H9 (cell line): ENCODE measurements at places on chromosomes 2 and 18.

GRCh38 chr2:68250196-68250595 is 2.1 kb downstream of the PPP3R1 start:
- DNase-seq, result no peak

- DNase-seq, result no peak
Measured at GRCh38 chr18:76398295-76398694, 96.7 kb downstream of the ZNF516 start.

DNA sequence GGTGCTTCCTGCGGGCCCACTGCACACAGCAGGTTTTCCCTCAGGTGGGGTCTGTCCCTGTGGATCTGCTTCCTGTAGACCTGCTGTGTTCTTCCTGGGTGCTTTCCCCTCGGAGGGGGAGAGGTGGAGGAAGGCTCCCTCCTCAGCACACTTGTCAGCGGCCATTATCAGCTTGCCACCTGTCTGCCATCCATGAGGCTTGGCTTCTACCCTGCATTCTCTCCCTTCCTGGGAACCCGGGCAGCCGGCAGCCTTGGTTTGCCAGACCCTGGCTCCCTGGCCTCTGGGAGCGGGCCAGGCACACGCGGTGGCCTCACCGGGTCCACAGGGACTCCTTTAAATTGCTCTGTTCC is 58.5 kb downstream of the INPP5D start:
- DNase-seq, result no peak

DNA sequence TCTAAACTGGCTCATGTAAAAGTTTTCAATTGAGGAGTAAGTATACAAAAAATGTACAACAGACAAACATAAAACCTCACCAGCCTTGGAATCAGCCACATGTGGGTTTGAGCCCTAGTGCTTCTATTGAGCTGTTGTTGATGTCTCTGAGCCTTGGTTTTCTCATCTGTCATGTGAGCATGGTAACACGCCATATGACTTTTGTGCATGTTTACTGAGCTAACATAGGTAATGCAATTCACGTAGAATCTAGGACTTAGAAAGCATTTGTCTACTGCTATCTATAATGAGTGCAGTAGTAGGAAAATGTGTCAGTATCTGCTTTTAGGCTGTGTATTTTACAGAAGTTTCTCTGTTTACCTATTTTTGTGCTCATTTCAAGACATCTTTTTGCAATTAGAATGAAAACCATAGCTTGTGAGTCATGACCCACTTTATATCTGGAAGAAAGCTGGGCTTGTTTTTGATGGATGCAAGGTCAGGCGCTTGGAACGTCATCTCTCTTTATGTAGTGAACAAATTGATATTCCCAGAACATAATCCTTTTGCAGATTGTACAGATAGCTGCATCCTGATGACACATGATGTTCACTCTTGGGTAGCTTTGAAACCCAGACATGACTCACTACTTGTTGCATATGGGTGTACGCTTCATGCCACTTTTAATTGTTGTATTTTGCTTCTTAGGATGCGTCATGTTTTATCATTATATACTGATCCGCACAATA is 94.3 kb downstream of the RNF144A start:
- no peak for DNase-seq

DNA sequence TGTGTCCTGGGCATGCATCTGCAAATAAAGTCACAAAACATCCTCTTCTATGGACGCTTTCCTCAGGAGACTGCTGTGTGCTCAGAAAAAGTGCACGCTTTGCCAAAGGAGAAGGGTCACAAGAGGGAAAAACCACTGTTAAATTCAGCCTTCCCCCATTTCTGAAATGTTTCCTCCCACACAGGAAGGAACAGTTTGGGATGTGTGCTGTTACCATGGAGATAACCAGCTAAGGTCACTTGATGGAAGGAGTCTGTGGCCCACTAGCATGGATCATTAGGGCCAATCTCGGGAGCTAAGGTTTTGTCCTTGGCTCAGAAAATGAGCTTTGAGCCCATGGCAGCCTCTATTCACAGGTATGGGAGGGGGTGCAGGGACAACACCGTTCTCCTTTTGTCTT is 5.6 kb downstream of the KCNE4 start:
- no peak for DNase-seq

- DNase-seq, result no peak
Measured at GRCh38 chr2:134712299-134712698, 6.5 kb downstream of the TMEM163 start.

- DNase-seq, result no peak
Measured at GRCh38 chr2:217733461-217733860, 269.3 kb downstream of the TNS1 start.

DNA sequence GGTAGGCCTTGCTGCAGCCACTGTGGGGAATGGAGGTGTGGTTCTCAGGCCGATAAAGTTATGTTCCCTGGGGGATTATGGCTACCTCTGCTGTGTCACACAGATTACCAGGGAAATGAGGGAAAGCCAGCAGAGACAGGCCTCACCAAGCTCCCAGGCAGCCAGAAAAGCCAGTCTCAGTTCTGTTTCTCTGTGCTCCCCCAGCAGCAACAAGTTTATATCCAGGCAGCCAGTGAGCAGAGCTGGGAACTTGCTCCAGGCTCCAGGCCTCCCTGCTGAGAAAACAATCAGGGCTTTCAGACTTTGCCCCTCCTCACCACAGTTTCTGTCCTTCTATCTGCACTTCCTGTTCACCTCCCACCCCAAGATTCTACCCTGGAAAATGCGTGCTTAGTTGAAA is 596.6 kb upstream of the GYPC start:
- peak; percentile 31 for DNase-seq

DNA sequence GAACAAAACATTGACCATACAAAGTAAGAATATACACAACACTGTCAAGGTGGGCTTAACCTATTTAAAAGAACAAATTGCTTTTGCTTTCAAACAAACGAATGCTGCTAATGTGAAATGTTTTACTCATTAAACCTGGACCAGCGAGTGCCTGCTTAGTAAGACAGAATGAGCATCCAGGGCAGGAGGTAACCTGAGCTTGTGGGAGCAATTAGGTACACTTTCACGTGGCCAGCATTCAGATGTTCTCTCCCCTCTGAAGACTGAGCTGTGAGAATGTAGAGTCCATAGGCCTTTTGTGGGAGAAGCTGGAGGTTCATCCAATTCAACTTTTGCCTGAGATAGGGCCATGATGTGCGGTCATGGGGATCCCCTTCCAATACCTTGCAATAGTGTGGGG is 266.5 kb downstream of the TSN start:
- DNase-seq, result no peak

GRCh38 chr18:2881088-2881839 is 34.5 kb downstream of the EMILIN2 start:
- DNase-seq, result no peak

DNA sequence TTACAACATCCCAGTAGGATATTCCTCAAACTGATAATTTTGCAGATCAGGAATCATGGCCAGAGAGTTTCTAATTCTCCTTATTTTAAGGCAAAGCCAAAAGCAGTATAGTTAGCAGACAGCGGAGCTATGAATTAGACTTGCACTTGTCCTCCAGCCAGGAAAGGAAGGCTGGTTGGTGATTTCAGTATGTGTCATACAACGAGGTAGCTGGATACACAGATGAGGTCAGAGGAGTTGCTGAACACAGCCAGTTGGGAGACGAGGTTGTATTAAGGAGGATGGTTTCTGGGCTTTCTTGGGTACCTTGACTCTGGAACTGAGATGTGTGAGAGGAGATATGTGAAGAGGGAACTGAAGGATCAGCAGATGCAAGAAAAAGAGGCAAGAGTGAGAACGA is 185.2 kb downstream of the SOX11 start:
- no peak for DNase-seq

DNA sequence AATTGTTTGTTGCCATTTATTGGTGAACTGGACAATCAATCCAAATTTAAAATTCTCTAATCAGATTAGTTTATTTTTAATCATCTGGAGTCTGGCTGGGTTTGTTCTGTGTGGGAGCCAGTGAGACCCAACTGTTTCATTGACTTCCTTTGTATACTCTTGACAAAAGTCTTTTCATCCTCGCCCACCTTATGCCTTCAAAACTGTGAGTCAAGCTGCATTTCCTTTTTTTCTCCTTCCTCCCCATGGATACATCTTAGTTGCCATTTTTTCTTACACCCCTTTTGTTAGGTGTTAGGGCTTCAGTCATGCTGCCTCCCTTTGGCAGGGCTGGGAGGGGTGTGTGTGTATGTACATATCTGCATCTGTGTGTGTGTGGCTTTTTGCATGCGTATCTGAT is 117.6 kb downstream of the PRKCE start:
- no peak for DNase-seq

DNA sequence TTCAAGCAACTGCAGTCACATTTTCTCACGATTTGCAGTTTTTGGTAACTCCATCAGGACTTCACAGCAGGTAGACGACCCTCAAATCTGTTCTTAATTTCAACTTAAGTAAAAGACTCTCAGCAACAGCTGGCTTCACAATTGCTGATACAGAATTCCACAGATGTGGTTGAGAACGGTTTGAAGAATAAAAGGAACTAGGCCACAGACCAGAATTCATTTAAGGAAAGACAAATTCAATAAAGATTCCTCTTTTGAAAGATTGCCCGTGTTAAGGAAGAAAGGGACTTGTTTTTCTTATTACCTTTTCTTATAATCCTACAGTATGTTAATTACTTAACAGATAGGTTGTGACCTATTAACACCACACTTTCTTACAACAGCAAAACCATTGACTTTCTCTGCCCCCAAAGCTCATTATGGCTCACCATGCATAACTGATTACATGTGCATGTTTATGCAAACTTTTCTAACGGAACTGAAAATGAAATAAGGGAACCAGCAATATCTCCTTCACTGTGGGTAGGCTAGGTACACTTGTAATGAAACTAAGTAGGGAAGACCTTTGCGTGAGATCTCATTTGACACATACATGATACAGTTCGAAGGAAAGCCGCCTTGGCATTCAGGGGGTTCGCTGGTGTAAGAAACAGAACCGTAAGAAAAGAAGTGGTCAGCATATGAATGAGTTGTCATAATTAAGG is 4.7 kb upstream of the ZNF516 start:
- DNase-seq, result no peak

- peak; percentile 9 for DNase-seq
Measured at GRCh38 chr2:72011791-72012190, 135.9 kb downstream of the CYP26B1 start.

- DNase-seq, result no peak
Measured at GRCh38 chr2:174059884-174060244, 94.7 kb upstream of the SP3 start.

GRCh38 chr2:11967946-11968465 is 221.6 kb downstream of the LPIN1 start:
- no peak for DNase-seq

- no peak for DNase-seq
Measured at GRCh38 chr2:128408349-128409305, 90.0 kb upstream of the HS6ST1 start.

GRCh38 chr2:121754851-121755236 is 607 bp upstream of the TSN start:
- DNase-seq, result no peak

GRCh38 chr18:24659827-24660720 is 199.6 kb downstream of the HRH4 start:
- no peak for DNase-seq

DNA sequence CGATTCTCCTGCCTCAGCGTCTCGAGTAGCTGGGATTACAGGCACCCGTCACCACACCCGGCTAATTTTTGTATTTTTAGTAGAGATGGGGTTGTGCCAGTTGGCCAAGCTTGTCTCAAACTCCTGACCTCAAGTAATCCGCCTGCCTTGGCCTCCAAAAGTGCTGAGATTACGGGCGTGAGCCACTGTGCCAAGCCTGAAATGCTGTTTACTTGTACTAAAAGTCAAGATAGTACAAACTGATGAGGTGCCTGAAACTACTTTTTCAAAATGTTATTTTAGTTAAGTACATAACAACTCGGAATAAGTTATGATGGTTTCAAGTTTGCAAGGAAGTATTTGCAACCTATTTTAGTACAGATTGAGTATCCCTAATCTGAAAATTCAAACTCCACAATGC is 85.7 kb downstream of the CEP192 start:
- no peak for DNase-seq

GRCh38 chr2:186036862-186037449 is 298.4 kb downstream of the FSIP2 start:
- no peak for DNase-seq

- no peak for DNase-seq
Measured at GRCh38 chr2:136057023-136057801, 60.7 kb downstream of the CXCR4 start.

DNA sequence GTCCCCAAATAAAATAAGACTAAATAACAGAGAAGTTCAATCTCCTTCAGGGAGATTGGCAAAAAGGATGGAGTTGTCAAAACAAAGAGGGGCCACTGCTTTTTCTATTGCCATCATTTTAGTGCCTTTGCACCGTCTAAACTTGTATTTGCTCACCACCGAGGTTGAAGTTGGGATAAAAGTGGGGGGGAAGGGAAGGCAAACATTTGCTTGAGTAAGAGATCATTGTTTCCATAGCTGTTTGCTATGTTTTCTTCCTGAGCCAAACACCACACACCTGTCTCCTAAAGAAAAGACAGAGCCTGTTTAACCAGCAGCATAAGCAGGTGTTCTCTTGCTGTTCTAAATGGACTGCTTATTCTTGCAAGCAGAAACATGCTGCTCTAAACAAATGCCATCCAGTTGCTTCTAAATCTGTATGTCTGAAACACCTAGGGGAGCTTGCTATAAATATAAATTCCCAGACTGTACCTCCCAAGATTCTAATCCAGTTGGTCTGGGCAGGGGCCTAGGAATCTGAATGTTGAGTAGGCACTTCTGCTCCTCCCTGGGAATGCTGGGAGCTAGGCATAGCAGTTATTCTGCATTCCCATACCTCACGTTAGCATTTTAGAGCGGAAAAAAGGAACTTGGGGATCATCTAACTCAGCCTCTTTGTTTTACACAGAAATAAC is 179.4 kb upstream of the ARL4C start:
- peak; percentile 17 for DNase-seq

DNA sequence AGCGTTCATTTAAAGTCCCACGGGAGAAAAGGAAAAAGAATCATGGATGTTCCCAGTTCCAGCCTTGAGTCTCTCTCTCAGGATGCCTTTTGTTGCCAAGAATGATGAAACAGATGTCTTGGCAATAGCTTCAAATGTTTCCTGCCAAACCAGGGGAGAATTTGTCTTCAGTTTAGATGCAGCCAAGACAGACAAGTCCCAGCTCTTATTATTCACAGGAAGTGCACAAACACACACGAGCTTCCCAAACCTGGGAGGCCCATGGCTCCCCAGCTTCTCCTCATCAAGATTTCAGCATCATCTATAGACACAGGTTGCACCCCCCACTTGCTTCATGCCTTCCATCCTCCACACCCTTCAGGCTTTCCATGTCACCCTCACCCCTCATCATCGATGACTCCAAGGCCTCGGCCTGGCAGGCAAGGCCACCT is 45.9 kb downstream of the HS1BP3 start:
- no peak for DNase-seq

DNA sequence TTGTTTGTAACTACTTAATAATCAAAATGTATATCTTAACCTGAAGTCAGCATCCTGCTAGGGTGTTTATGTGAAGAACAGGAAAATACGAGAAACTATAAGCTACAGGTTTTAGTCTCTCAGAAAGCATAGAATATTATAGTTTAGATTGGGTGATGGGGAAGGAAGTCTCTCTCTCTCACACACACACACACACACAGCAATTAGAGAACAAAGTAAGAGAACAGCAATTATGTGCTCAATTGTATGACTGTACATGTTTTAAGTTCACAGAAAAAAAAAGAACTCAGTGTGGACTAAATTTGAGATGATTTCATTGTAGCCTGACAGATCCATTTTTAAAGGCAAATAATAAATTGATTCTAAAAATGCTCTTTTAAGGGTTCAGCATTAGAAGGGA is 94.3 kb upstream of the ZNF516 start:
- no peak for DNase-seq
